Gastrocnemius medialis (tissue), 4 donors: ENCODE measurements at places on chromosomes 1 and 21. TPM values are rescaled to one million over a fixed set of nuclear protein-coding genes. Genes with fewer than 3 reads are reported as not detected.

GRCh38 chr1:232486454-232487207 is 143.3 kb downstream of the SIPA1L2 start:
- no peaks in the 10 kb centered on the region for H3K27me3 ChIP-seq
- no peak overlapping the region for H3K4me3 ChIP-seq
- peaks cover 11% of the 10 kb centered on the region for H3K4me1 ChIP-seq

DNA sequence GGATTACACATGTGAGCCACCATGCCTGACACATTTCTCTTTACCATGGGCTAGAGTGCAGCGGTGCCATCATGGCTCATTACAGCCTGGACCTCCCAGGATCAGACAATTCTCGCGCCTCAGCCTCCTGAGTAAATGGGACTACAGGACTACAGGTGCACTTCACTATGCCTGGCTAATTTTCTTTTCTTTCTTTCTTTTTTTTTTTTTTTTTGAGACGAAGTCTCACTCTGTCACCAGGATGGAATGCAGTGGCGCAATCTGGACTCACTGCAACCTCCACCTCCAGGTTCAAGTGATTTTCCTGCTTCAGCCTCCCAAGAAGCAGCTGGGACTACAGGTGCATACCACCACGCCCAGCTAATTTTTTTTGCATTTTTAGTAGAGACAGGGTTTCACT is 14.8 kb upstream of the KIF1B start:
- no peaks in the 10 kb centered on the region for H3K4me1 ChIP-seq
- H3K4me3 ChIP-seq: no peak overlapping the region
- no peak for DNase-seq
- H3K36me3 ChIP-seq: no peaks in the 10 kb centered on the region

GRCh38 chr1:109639841-109640184 is 16.1 kb upstream of the GSTM4 start:
- no peaks in the 10 kb centered on the region for H3K27me3 ChIP-seq
- no peak for DNase-seq
- H3K27ac ChIP-seq: no peak overlapping the region
- peaks cover 11% of the 10 kb centered on the region for H3K4me1 ChIP-seq
- H3K4me3 ChIP-seq: no peak overlapping the region
- no peaks in the 10 kb centered on the region for H3K36me3 ChIP-seq

GRCh38 chr1:230818367-230818766 is 50.0 kb downstream of the C1orf198 start:
- H3K36me3 ChIP-seq: no peaks in the 10 kb centered on the region
- no peak overlapping the region for H3K27ac ChIP-seq
- H3K27me3 ChIP-seq: no peaks in the 10 kb centered on the region
- no peak for DNase-seq
- H3K4me3 ChIP-seq: no peak overlapping the region
- peaks cover 22% of the 10 kb centered on the region for H3K4me1 ChIP-seq

DNA sequence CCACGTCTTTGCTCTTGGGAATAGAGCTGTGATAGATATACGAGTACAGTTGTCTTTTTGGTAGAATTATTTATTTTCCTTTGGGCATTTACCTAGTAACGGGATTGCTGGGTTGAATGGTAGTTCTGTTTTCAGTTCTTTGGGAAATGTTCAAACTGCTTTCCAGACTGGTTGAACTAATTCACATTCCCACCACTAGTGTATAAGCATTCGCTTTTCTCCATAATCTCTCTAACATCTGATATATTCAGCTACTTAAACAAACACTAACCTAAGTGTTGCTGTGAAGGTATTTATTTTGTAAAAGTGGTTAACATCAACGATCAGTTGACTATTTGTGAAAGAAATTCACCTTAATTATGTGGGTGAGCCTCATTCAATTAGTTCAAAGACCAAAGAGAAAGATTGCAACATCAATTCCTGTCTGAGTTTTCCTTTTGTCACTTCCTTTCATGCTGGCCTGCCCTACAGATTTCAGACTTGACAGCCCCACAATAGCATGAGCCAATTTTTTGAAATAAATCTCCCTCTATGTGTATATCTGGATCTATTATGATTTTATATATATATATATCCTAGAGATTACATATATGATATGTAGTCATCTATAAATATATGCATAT is 26.7 kb upstream of the DUSP10 start:
- no peak overlapping the region for H3K27ac ChIP-seq
- no peak for DNase-seq
- no peaks in the 10 kb centered on the region for H3K4me1 ChIP-seq
- H3K27me3 ChIP-seq: no peaks in the 10 kb centered on the region
- H3K36me3 ChIP-seq: no peaks in the 10 kb centered on the region

DNA sequence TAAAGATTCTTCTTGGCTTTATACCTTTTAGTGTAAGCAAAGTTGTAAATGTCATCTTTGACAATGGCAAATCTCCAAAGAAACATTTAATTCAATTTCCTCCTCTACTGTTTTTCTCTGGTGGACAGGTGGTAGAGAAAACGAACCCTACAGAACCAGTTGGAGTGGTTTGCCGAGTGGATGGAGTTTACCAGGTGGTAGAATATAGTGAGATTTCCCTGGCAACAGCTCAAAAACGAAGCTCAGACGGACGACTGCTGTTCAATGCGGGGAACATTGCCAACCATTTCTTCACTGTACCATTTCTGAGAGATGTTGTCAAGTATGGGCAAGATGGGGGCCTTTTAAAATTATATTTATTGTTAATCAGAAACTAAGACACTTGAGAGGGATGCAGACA is 25.8 kb downstream of the UAP1 start:
- no peak overlapping the region for H3K27ac ChIP-seq
- no peaks in the 10 kb centered on the region for H3K36me3 ChIP-seq
- H3K27me3 ChIP-seq: no peaks in the 10 kb centered on the region
- no peak overlapping the region for H3K4me3 ChIP-seq
- H3K4me1 ChIP-seq: no peaks in the 10 kb centered on the region

- no peaks in the 10 kb centered on the region for H3K27me3 ChIP-seq
- no peak overlapping the region for H3K27ac ChIP-seq
- H3K4me1 ChIP-seq: no peaks in the 10 kb centered on the region
- H3K4me3 ChIP-seq: no peak overlapping the region
- no peaks in the 10 kb centered on the region for H3K36me3 ChIP-seq
- no peak for DNase-seq
These were observed 24.1 kb upstream of the ABCG1 start for GRCh38 chr21:42194863-42195262.

GRCh38 chr1:30742963-30743559 is 14.5 kb downstream of the LAPTM5 start:
- DNase-seq: no peak
- no peaks in the 10 kb centered on the region for H3K4me1 ChIP-seq
- H3K27ac ChIP-seq: no peak overlapping the region
- H3K27me3 ChIP-seq: no peaks in the 10 kb centered on the region

- H3K4me3 ChIP-seq: no peak overlapping the region
- no peak overlapping the region for H3K27ac ChIP-seq
- H3K27me3 ChIP-seq: no peaks in the 10 kb centered on the region
- no peak for DNase-seq
- no peaks in the 10 kb centered on the region for H3K36me3 ChIP-seq
These were observed 75.3 kb upstream of the WDR26 start for GRCh38 chr1:224509907-224510306.

- no peaks in the 10 kb centered on the region for H3K4me1 ChIP-seq
- DNase-seq: no peak
- no peaks in the 10 kb centered on the region for H3K27me3 ChIP-seq
- no peaks in the 10 kb centered on the region for H3K36me3 ChIP-seq
- H3K4me3 ChIP-seq: no peak overlapping the region
These were observed 9.9 kb downstream of the KCNJ15 start for GRCh38 chr21:38266732-38267131.

- no peaks in the 10 kb centered on the region for H3K27me3 ChIP-seq
- H3K36me3 ChIP-seq: no peaks in the 10 kb centered on the region
- DNase-seq: peak; percentile 46
These were observed 206.4 kb upstream of the PTGFR start for GRCh38 chr1:78284354-78284753.

DNA sequence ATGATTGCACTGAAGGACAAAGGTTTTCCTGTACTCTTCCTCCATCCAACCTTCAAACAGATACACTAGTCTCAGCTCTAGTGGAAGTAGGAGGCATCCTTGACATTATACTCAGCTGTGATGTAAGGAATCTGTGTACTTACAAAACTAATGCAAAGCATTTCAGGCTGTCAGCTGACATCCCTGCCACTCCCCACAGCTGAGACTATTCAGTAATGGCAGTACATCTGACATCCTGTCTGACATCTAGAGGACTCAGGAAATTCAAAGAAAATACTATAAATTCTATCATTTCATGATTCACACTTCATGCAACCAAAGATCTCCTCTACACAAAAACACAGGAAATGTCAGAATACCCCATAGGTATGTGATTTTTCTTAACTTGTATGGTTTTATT is 325.8 kb downstream of the SMYD3 start:
- DNase-seq: no peak
- no peak overlapping the region for H3K27ac ChIP-seq
- H3K4me1 ChIP-seq: no peaks in the 10 kb centered on the region
- no peaks in the 10 kb centered on the region for H3K36me3 ChIP-seq
- no peak overlapping the region for H3K4me3 ChIP-seq
- no peaks in the 10 kb centered on the region for H3K27me3 ChIP-seq

GRCh38 chr1:183543619-183544204 is 46.5 kb downstream of the NCF2 start:
- H3K4me1 ChIP-seq: no peaks in the 10 kb centered on the region
- DNase-seq: no peak
- H3K27me3 ChIP-seq: no peaks in the 10 kb centered on the region

DNA sequence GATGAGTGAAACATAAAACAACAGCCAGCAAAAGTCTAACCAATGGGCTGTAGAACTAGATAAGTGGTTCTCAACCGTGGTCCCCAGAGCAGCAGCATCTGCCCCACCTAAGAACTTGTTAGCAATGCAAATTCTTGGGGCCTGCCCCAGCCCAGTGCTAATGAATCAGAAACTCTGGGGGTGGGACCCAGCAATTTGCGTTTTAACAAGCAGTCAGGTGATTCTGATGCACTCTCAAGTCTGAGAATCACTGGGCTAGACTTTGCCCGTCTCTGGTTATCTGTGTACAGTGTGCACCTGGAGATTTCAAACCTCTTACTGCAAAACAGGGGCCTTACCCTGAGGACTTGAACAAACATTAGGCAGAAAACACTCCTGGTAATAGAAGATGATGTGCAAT is 66.5 kb downstream of the PLXNA2 start:
- H3K4me3 ChIP-seq: no peak overlapping the region
- no peaks in the 10 kb centered on the region for H3K36me3 ChIP-seq
- no peaks in the 10 kb centered on the region for H3K27me3 ChIP-seq
- H3K27ac ChIP-seq: no peak overlapping the region

- no peaks in the 10 kb centered on the region for H3K36me3 ChIP-seq
- no peak for DNase-seq
- peaks cover 11% of the 10 kb centered on the region for H3K4me1 ChIP-seq
- no peaks in the 10 kb centered on the region for H3K27me3 ChIP-seq
- no peak overlapping the region for H3K4me3 ChIP-seq
These were observed 45.4 kb downstream of the SELENOF start for GRCh38 chr1:86868477-86868876.

DNA sequence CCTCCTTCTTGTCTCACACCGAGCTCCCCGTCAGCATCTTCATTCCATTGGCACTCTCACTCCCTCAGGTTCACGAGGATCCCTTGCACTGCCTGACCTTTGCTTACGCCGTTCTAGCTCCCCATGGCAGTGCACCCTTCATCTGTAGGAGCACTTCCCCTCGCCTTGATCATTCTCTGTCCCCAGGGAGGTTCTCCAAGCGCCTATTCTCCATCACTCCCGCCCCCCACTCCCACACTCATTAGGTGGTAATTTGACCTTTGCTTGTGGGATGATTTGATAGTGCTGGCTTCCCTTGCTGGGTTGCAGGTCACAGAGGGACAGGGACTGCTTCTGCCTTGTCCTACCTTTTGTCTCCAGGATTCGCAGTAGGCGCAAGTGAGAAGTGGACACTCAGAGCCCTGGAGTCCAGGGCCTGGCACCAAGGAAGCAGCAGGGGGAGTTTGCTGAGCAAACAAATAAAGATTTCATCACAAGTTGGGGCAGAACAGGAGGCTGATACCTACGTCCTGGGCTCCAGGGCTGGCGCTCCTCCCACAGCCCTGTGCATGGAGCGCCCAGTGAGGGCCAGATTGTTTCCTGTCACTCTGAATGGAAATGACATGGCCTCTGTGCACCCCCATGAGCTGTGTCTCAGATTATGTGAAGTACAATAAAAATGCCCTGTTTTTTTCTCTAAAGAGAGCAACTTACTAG is 82.0 kb upstream of the RUNX3 start:
- H3K36me3 ChIP-seq: no peaks in the 10 kb centered on the region
- no peak overlapping the region for H3K27ac ChIP-seq
- no peak overlapping the region for H3K4me3 ChIP-seq
- no peaks in the 10 kb centered on the region for H3K27me3 ChIP-seq
- no peak for DNase-seq
- no peaks in the 10 kb centered on the region for H3K4me1 ChIP-seq

- H3K4me1 ChIP-seq: peaks cover 18% of the 10 kb centered on the region
- no peak overlapping the region for H3K27ac ChIP-seq
- H3K36me3 ChIP-seq: no peaks in the 10 kb centered on the region
- H3K27me3 ChIP-seq: no peaks in the 10 kb centered on the region
- no peak overlapping the region for H3K4me3 ChIP-seq
These were observed 46.6 kb downstream of the HIVEP3 start for GRCh38 chr1:41872074-41872473.

GRCh38 chr21:42695697-42696380 is 42.4 kb downstream of the PDE9A start:
- H3K27me3 ChIP-seq: no peaks in the 10 kb centered on the region
- no peaks in the 10 kb centered on the region for H3K36me3 ChIP-seq
- no peaks in the 10 kb centered on the region for H3K4me1 ChIP-seq

- H3K36me3 ChIP-seq: no peaks in the 10 kb centered on the region
- H3K27me3 ChIP-seq: no peaks in the 10 kb centered on the region
- no peaks in the 10 kb centered on the region for H3K4me1 ChIP-seq
- DNase-seq: no peak
- H3K27ac ChIP-seq: no peak overlapping the region
These were observed 22.7 kb downstream of the PGBD5 start for GRCh38 chr1:230403442-230403841.

DNA sequence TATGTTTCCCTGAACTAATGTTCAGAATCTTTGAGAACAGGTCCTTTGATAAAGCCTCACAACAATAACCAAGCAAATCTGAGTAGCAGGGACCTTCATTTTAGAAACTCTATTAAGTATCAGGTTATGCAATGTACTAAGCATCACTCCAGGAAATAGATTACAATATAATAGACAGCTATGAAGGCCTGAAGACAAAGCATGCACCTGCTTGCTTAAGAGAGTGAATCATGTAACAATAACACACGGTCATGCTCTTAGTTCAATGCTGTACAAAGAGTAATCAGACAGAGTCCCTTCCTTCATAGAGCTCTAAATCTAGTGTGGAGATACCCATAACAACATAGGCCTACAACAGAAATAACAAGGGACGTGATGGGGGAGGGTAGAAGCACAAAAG is 8.1 kb upstream of the CMPK1 start:
- no peak overlapping the region for H3K27ac ChIP-seq
- no peaks in the 10 kb centered on the region for H3K36me3 ChIP-seq
- no peak for DNase-seq
- peaks cover 3% of the 10 kb centered on the region for H3K4me1 ChIP-seq

S100A9 gene
- total RNA-seq: 105 TPM

SUSD4 gene
- total RNA-seq: 1.2 TPM

OXCT2 gene
- not detected for total RNA-seq

PKN2 gene
- total RNA-seq: 14.9 TPM

ANKRD45 gene
- total RNA-seq: not detected

CFAP74 gene
- total RNA-seq: not detected
